ENCODE measurements at places on chromosomes 2 and 18.

DNA sequence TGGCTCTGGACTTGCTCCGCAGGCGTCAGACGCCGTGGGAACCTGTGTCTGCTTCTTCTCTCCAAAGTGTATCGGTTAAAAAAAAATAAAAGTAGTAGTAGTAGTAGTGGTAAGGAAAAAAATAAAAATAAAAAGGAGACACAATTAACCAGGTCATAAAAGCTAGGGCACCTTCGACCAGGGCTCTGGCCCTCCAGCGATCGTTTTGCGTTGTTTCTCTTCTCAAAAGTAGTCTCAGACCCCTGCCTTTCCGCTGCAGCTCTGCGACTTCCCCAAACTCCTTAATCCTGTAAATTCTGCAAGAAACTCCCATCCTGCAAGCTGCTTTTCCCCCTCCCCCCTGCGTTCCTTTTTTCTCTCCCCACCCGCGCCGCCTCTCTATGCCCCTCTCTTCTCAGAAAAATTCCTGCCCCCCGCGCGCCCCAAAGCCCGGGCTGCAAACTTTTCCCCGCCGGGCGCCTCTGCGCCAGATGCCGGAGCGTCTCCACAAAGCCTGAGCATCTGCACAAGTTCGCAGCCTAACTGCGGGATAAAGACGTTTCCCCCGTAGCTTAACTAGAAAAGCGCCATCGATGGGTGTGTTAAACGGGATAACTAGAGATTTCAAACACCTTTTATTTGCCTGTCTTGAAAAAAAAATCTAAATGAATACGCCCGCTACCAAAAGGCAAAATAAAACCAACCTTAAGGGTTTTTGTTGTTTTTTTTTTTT lies 1.8 kb upstream of the SALL3 start:
- DNase-seq = no peak
- H3K27me3 ChIP-seq = no peaks in the 10 kb centered on the region
- peak overlapping the region; percentile 29 for H3K4me3 ChIP-seq
- peak overlapping the region; percentile 88 for H3K27ac ChIP-seq
- peaks cover 7% of the 10 kb centered on the region for H3K4me1 ChIP-seq

DNA sequence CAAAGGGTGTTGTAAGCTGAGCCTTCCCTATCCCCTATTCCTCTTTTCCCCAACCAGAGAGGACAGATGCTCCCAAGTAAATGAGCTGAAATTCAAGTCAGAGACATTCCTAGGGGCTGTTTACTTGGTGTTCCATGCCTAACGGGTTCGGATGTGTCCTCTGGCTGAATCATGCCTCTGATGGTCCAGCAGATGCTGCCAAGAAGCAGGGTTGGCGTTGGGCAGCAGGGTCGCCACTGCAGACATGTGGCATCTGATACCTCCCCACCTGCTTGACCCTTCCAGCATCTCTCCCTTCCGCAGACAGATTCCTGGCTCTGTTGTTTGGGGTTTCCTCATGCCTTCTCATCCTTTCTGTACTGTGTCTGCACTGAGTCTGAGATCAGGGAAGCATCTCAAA lies 108.3 kb downstream of the HNRNPLL start:
- DNase-seq = no peak
- H3K27ac ChIP-seq = no peak overlapping the region
- no peaks in the 10 kb centered on the region for H3K36me3 ChIP-seq
- H3K27me3 ChIP-seq = no peaks in the 10 kb centered on the region
- H3K4me1 ChIP-seq = no peaks in the 10 kb centered on the region

DNA sequence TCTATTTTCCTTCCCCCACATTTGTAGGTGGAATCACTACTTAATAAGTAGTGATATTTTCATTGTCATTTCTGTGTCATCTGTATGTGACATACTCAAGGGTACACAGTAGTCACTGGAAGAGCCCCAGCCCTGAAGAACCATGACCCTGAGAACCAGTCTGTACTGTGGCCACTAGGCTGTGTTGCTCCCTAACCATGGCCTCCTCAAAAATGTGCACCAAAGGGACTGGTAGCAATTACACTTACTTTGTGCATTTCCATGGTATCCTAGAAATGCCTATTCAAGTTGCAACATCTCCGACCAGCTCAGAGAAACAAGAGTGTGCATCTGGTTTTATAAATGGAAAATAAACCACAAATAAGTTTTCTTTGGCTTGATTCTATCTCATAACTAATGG lies 155.1 kb downstream of the DOCK10 start:
- H3K4me1 ChIP-seq = no peaks in the 10 kb centered on the region
- H3K4me3 ChIP-seq = no peak overlapping the region
- H3K36me3 ChIP-seq = no peaks in the 10 kb centered on the region
- H3K27me3 ChIP-seq = no peaks in the 10 kb centered on the region
- no peak overlapping the region for H3K27ac ChIP-seq

- no peak overlapping the region for H3K27ac ChIP-seq
- H3K36me3 ChIP-seq = no peaks in the 10 kb centered on the region
- no peaks in the 10 kb centered on the region for H3K4me1 ChIP-seq
Observed at GRCh38 chr2:235170016-235170415, 218.2 kb downstream of the SH3BP4 start.

DNA sequence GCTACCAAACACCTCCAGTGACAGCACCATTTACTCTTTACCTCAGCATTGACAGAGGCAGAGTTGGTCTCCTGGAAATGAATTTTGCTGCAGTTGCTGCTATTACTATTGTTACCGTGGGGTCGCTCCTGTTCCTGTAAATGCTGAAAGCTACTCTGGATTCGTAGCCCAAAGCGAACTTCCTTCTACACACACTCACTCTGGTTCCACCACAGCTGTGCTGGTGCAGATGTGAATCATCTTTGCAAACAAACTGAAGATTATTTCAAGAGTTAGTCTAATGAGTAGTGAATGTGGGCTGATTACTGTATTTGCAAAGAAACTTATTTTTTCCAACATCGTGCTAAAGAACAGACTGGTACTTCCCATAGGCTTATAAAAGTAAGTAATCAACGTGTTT lies 304.0 kb downstream of the LPIN1 start:
- H3K27ac ChIP-seq = no peak overlapping the region
- H3K27me3 ChIP-seq = no peaks in the 10 kb centered on the region
- H3K4me3 ChIP-seq = no peak overlapping the region
- no peaks in the 10 kb centered on the region for H3K4me1 ChIP-seq
- H3K36me3 ChIP-seq = no peaks in the 10 kb centered on the region

DNA sequence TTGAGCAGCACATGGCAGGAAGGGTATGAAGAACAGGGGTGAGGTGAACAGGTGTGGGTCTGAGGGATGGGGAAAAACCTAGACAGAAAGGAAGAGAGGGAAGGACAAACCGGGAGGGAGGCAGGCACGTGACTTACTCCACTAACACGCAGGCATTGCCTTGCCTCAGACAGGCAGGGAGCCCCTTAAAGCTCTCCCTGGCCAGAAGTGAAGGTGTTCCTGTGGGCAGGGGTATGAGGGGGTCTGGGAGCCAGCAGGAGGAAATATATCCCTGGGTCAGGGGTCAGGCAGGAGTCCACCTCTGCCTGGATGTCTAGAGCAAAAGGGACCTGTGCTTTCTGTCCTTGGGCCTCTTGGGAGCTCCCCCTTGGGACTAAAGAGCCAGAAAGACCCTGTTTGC lies 135.3 kb upstream of the EPAS1 start:
- H3K27ac ChIP-seq = no peak overlapping the region
- no peaks in the 10 kb centered on the region for H3K36me3 ChIP-seq
- no peak for DNase-seq
- H3K4me1 ChIP-seq = no peaks in the 10 kb centered on the region
- H3K4me3 ChIP-seq = no peak overlapping the region

DNA sequence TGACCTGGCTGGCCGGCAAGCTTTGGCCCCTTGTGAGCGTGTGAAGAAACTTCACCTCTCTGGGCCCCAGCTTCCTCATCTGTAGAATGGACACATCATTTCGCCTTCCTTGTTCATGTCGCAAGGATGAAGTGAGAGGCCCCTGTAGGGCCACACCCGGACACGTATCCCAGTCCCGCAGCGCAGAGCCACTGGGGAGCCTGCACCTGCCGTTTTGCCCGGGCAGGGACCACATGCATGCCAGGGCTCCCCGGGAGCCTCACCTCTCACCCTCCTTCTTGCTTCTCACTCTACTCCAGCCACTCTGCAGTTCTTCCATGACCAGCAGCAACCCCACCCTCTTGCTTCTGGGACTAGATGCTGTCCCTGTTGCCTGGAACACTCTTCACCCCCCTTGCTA lies 77.5 kb downstream of the FAM168B start:
- no peak for DNase-seq
- no peak overlapping the region for H3K4me3 ChIP-seq
- no peaks in the 10 kb centered on the region for H3K36me3 ChIP-seq
- H3K27me3 ChIP-seq = no peaks in the 10 kb centered on the region
- no peaks in the 10 kb centered on the region for H3K4me1 ChIP-seq

- H3K4me1 ChIP-seq = no peaks in the 10 kb centered on the region
- DNase-seq = peak; percentile 19
- no peak overlapping the region for H3K4me3 ChIP-seq
- H3K27me3 ChIP-seq = no peaks in the 10 kb centered on the region
- H3K36me3 ChIP-seq = no peaks in the 10 kb centered on the region
- no peak overlapping the region for H3K27ac ChIP-seq
Observed at GRCh38 chr2:162840598-162841246, 2.2 kb upstream of the KCNH7 start.

GRCh38 chr2:215377283-215377682 lies 58.6 kb downstream of the FN1 start:
- H3K27me3 ChIP-seq = no peaks in the 10 kb centered on the region
- H3K36me3 ChIP-seq = no peaks in the 10 kb centered on the region
- H3K4me3 ChIP-seq = no peak overlapping the region

- no peak for DNase-seq
- H3K27me3 ChIP-seq = no peaks in the 10 kb centered on the region
- H3K4me1 ChIP-seq = no peaks in the 10 kb centered on the region
- H3K4me3 ChIP-seq = no peak overlapping the region
- H3K27ac ChIP-seq = no peak overlapping the region
- no peaks in the 10 kb centered on the region for H3K36me3 ChIP-seq
Observed at GRCh38 chr2:216242365-216242764, 129.9 kb downstream of the MARCHF4 start.

DNA sequence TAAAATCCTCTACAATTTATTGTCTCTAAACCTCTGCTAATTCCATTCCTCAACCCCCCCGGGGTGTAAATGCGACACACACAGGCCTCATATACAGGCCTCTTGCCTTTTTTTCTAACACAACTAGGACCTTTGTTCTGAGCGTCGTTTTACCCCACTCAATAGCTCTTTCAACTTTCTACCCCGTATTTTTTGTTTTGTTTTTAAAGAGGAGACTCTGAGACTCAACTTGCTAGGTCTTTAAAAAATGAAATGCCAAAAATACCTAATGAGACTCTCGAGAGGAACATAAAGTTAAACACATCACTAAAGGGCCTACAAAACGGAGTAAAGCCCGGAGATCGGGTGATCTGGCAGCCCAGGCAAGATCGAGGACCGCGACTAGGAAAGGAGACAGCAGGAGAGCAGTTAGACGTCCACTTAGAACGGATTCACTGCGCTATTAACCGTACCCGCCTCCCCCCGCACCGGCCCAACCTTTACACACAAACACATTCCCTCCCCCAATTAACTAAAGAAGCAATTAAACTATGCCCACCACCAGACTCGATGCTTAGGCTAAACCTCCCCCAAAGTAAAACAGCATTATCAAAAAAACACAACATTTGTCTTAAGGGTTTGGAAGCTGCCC lies 1.7 kb downstream of the TRIP12 start:
- no peaks in the 10 kb centered on the region for H3K36me3 ChIP-seq
- no peaks in the 10 kb centered on the region for H3K27me3 ChIP-seq
- H3K4me3 ChIP-seq = peak overlapping the region; percentile 95
- peak overlapping the region; percentile 98 for H3K27ac ChIP-seq
- peak; percentile 31 for DNase-seq
- no peaks in the 10 kb centered on the region for H3K4me1 ChIP-seq

DNA sequence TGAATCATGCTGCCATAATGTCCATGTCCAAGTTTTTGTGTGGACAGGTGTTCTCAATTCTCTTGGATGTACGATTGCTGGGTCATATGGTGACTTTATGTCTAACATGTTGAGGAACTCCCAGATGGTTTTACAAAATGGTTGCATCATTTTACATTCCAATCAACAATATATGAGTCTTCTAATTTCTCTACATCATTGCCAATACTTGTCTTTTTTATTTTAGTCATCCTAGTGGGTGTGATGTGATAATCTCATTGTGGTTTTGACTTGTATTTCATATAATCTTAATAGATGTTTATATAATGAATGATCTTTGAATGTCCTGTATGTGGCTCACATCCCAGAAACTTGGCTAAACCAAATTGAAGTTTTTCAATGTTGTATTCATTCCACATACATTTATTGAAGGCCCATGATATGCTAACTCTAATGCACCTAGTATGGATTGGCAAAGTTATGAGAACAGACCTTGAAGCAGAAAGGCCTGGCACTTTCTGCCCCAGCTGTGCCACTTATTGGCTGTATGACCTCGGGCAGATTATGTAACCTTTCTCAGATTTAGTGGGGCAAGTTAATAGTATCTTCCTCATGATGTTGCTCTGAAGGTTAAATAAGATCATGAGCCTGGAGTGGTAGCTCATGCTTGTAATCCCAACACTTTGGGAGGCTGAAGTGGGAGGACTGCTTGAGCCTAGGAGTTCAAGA lies 205.4 kb downstream of the RAB3GAP1 start:
- H3K36me3 ChIP-seq = no peaks in the 10 kb centered on the region
- no peak overlapping the region for H3K4me3 ChIP-seq
- no peaks in the 10 kb centered on the region for H3K27me3 ChIP-seq
- DNase-seq = no peak
- H3K27ac ChIP-seq = no peak overlapping the region

- H3K36me3 ChIP-seq = no peaks in the 10 kb centered on the region
- no peaks in the 10 kb centered on the region for H3K27me3 ChIP-seq
- peak overlapping the region; percentile 60 for H3K27ac ChIP-seq
- H3K4me1 ChIP-seq = peaks cover 5% of the 10 kb centered on the region
- peak; percentile 39 for DNase-seq
Observed at GRCh38 chr2:42795841-42796301, 3.5 kb upstream of the HAAO start.

DNA sequence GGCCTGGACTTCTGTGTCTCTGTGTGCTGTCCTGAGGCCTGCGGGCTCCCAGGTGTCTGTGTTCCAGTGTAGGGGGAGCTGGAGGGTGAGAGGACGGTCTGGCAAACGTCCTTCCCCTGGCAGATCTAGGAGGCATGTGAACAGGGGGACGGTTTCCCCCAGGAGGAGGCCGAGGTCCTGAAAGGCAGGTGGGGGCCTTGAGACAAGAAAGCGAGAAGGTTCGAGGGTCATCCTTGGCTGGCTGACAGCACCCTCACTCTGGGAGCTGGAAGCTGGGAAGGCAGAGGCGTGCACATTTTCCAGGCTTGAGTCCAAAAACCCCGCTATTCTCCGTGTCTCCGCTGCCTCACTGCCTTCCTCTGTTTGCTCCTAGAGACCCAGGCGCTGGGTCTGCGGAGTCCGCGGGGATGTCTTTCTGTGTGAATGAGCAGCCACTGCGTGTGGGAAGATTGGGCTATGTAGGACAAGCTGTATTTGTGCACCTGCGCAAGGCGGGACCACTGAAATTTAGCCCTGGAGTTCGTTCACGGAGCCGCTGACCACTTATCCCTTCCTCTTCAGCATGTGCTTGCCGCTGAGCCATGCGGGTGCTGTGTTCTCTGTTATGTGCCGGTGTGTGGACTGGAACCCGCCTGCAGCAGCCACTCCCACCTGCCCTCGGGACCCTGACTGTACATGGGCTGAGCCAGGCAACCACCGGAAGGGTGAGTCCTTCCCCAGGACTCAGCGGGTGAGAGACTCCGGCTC lies 43.7 kb downstream of the TWIST2 start:
- H3K27ac ChIP-seq = no peak overlapping the region
- H3K27me3 ChIP-seq = no peaks in the 10 kb centered on the region
- H3K4me3 ChIP-seq = no peak overlapping the region
- DNase-seq = no peak

Measured in prostate gland (tissue), 2 donors.